NCI-H1105 (cell line): ENCODE measurements at places on chromosomes 1 and 21.

DNA sequence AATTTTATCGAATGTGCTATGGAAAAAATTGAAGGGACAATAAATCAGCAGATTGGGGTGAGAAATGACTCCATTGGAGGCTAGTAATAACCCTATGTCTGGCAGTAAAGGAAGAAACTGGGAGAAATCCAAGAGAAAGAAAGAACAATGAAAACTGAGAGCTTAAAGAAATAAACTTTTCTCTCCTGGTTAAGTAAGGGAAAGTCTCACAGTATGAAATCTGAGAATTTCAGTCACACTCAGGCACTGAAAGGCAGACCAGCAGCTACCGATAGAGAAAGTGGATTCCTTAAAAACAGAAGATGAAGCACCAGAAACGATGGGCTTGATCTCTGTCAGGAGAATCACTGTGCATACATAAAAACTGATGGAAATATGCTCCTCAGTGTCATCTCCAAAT, 404.2 kb downstream of the PLPP3 start:
- no peak for DNase-seq

DNA sequence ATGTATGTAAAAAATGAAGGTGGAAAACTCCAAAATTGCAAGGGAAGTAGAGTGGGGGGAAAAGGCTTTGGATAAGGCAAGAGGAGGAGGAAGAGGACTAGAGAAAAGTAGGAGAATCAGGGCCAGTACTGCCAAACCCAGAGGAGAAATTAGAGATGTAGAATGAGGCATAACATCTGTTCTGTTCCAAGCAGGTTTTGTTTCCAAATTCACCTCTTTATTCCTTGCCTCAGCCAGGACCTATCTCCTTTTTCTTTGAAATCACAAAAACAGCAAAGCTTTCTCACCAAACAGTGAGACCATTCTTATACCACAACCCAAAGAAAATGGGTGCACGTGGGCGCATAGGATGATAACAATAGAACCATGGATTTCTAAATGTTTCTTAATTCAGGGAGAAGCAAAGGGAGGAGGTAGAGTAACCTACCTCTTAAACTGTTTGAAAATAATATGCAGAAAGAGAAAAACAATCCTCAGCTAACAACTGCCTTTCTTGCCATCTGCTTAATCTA, 383.3 kb upstream of the PKN2 start:
- no peak for DNase-seq

- no peak for DNase-seq
These were observed 205.8 kb downstream of the PLA2G4A start for GRCh38 chr1:187034501-187034900.

- no peak for DNase-seq
These were observed 941 bp downstream of the ARNT start for GRCh38 chr1:150875197-150876118.

DNA sequence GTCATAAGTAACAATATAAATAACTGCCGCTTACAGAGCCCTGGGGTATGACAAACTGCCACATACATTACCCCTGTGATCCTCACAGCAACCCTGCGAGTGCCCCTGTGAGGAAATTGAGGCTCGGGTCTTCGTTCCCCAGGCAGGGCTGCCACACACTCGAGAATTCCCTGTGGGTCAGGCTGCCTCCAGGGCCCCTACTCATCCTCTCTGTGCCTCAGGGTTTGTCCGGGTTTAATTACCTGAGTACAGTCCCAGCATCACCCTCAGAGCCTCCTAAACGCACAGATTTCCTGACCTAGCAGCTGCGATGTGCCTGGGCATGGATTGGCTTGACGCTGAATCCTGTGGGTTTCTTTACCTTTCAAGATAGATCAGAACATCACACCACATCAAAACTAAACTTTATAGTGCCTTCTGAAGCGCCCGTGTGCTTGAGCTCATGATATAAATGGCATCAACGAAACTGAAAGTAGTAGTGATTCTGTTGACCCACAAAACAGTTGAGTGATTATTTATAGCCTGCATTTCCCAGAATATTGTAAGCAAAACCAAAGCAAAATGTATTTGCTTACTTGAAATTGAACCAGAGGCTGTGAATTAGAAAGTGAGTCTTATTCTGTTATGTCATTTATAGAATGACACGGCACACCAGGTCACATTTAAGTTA, 14.0 kb downstream of the SLC37A1 start:
- DNase-seq = no peak

DNA sequence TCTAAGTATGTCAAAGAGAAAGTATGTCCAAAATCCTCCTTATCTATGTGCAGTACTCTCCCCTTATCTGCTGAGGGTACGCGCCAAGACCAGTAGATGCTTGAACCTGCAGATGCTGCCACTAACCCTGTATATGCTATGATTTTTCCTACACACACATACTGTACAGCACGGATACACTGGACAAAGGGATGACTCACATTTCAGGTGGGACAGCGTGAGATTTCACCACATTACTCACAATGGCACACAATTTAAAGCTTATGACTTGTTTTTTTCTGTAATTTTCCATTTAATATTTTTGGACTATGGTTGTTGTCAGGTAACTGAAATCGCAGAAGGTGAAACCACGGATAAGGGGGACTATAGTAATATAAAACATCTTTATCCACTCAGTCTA, 4.1 kb downstream of the ORC1 start:
- no peak for DNase-seq

DNA sequence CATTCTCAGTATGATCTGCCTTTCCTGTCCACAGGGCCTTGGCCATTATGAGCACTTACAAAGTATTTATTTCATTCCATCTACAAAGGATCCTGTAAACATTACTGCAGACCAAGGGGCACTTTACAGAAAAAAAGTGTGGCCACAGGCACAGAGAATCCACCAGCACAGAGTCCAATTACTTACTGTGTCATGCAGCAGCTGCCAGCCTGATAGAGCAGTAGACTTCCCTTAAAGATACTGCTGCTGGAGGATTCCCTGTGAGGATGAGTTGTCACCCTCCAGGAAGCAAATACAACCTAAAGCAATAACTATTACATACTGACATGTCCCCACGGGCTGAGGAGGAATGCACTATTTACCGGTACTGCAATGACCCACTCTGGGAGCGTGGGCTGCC, 97.1 kb upstream of the COG2 start:
- DNase-seq = no peak

- DNase-seq = no peak
These were observed 9.6 kb upstream of the RIT1 start for GRCh38 chr1:155920717-155921116.

DNA sequence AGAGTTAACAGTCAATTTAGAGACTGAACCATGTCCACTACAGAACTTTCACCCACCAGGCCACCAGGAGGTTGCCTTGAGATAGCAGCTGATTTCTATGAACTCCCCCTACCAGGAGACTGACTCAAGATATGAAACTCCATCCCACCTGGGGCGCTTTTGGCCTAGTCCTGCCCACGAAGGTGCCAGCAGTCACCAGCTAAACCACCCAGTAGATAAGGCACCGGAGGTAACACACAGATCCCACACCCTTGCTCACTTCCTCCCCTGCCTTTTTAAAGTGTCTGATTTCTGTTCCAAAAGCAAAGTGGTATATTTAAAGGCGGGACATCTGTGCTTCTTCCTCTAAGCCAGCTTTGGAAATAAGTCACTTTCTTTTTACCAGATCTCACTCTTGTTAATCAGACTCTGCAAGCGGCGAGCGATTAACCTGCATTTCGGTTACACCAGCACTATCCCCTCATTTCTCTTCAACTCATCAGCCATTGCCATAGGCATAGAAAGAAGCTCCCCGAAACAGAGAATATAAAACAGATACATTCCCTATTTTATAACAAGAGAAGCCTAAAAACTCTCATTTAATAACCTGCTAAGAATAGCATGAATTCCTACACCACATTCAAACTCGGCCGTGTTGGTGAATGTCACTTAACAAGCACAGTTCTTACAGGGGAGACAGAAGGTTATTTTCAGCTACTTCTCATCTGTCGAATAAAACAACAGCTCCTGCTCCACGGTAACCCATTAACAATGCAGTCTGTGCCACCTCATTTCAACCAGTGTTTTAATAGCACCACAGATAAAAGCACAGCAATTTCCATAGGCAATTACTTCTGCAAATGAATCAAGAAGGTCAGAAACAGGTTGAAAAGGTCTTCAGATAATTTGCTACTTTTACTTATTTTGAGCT, 318.1 kb downstream of the KCNH1 start:
- no peak for DNase-seq

DNA sequence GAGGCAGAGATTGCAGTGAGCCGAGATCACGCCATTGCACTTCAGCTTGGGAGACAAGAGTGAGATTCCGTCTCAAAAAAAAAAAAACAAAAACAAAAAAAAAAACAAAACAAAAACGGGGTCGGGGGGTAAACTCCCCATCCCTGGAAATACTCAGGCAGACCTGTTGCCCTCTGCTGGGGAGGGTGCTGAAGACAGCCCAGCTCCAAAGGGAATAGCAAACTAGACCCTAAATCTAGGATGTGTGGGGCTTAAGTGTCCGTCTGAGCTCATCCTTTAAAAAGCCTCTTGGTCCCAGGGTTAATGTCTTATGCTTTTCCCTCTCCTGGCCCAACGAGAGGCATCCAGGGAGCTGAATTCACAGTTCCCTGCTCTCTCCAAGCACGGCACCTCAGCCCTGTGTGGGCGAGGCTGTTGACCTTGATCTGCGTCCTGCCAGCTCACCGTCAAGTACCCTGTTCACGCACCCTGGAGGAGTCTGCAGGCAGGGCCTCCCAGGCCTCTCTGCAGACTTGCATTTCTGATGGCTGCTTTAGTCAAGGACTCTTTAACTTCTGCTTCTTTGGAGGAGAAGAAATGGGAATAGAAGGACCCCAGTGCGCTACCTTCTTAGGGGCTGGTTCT, 22.3 kb downstream of the KCND3 start:
- no peak for DNase-seq
